ENCODE measurements at places on chromosomes 1 and 21. TPM values are rescaled to one million over a fixed set of nuclear protein-coding genes. Genes with fewer than 3 reads are reported as not detected.

NBPF4 gene
- not detected for total RNA-seq

- no peak for ATAC-seq
These were observed 110.4 kb upstream of the IPO9 start for GRCh38 chr1:201718346-201719202.

DNA sequence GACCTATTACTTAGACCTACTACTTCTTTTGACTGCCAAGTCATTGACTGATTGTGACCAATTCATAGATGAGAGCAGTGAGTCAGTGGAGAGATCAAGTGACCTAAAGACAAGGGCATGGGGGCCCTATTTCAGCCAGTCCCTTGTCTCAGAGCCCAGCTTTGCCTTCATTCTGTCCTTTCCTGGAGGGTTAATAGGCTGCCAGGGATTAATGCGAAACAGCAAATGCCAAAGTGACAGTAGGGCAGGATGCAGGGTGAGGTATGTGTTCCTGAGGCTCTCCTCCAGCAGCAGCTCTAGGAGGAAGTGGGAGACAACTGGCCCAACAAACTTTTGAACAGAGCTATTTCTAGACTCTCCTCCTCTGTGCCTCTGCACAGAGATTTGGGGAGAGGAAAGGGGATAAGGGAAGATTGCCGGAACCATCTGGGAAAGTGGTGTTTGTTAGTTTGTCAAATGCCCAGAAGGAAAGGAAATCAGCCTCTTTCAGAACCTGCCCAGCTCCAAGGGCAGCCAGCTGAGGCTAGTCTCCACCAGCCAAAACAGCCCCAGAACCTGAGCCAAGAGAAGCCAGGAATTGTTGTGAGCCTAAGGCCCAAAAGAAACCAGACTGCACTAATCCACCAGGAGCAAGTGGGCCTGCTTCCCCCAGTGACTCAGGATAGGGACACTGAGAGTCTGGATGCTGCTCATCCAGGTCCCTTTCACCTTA lies 4.9 kb upstream of the S100A3 start:
- ATAC-seq, result no peak

DNA sequence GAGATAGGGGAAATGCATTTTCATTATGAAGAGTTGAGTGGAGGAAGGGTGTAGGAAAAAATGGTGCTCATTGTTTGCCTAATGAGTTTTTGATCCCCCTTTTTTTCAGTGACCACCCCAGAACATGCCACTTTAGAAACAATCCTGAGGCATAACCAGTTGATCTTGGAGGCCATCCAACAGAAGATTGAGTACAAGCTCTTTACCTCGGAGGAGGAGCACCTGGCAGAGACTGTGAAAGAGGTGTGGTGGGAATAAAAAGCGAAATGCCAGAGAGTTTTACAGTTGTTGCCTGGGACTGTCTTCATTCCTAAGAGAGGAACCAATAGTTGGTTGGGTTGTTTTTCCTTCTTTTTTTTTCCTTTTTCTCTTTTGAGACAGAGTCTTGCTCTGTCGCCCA lies 54.3 kb upstream of the EPHA8 start:
- no peak for ATAC-seq

GRCh38 chr1:26853156-26853555 lies 9.8 kb upstream of the SFN start:
- ATAC-seq, result peak; percentile 67

DNA sequence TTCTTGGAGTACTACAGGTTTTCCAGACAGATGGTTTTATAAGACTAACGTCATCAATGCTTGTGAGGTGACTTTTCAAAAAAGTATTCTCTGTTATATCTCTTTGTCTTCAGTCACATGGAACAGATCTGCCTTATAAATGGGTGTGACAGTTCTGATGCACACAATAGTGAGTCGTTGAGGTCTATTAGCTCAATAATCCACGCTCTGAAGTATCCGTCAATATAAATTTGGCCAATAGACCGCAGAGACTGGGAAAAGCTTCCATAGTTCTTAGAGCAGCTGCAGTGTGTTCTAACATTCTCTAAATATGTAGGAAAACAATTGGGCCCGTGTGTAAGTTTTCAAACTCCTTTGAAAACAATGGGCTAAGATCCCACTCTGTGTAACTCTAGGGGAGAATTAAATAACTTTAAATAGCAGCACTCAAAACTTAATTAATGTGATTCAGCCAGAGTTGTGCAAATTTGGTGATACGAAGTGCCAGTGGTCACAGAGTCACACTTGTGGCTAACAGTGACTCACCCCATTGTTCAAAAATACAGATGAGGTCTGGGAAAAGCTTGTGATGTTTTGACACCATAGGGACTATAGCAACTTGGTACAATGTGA lies 316.0 kb downstream of the LMO4 start:
- ATAC-seq, result no peak

DNA sequence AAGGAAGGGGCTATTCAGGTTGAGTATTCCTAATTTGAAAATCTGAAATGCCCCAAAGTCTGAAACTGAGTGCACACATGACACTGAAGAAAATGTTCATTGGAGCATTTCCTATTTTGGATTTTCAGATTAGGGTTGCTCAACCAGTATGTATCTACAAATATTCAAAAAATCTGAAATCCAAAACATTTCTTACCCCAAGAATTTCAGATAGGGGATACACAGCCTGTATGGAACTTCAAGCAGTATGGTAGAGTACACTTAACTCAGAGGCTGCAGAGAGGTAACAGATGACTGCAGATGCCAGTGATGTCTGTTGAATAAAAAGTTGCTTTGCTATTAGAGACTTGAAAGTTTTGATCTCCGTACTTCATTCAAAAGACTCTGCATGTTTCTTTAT lies 19.0 kb downstream of the YTHDF2 start:
- ATAC-seq, result no peak

- ATAC-seq, result peak; percentile 1
These were observed 13.2 kb downstream of the TMEM240 start for GRCh38 chr1:1527092-1527816.

DNA sequence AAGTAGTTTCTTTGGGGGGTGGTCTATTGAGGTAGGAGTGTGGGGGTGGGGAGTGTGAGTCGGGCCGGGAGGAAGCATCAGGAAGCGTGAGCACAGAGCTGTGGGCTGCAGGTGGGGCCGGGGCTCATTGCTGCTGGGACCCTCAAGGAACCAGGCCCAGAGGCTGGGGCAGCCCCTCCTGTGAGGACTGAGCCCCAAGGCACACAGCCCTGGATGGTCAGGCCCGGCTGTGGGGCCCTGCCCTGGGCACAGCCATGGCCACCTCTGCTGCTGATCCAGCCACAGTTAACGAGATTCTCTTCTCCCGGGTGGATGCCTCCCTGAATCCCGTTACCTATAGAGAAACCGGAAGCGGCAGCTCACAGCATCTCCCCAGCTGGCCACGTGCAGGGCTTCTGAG lies 22.9 kb upstream of the SUMO3 start:
- no peak for ATAC-seq

ROR1 gene
- 9.5 TPM for total RNA-seq

DNA sequence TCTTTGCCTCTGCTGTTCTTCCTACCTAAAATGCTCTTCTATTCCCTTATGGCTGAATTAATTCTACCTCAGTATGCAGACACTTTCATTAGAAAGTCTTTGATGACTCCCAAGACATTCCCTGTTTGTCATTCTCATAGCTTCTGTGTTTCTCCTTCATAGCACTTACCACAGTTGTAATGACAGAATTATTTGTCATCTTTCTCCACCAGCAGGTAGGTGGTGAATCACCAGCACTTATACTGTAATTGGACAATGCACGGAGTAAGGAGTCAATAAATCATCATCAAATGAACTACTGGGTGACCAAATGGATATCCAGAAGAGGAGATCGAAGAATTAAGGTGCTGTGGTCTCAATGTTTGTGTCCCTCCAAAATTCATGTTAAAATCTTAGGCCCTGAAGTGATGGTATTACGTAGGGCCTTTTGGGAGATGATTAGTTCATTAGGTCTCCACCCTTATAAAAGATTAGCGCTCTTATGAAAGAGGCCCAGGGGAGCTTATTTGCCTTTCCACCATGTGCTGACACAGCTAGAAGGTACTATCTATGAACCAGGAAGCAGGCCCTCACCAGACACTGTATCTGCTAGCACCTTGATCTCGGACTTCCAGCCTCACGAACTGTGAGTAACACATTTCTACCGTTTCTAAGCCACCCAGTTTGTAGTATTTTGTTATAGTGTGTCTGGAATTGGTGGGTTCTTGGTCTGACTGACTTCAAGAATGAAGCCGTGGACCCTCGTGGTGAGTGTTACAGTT lies 2.4 kb upstream of the CCT8 start:
- no peak for ATAC-seq

DNA sequence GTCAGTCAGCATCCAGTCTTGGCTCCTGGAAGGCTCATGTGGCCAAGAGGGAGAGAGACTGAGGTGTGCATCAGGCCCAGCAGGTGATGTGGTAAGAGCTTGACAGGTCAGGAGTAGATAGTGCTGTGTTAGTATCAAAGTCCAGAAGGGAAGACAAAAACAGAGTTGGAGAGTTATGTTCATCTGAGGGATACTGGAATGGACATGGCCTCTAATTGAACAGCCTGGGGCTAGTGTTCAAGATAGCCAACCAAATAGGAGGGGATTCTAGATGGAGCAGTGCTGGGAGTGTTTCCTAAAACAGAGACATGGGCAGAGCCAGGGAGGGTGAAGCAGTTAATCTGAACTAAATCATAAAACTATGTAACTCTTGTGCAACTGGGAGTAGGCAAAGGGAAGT lies 120.7 kb upstream of the MARK1 start:
- ATAC-seq, result no peak

GRCh38 chr1:18239671-18240070 lies 132.1 kb downstream of the IGSF21 start:
- peak; percentile 53 for ATAC-seq

DNA sequence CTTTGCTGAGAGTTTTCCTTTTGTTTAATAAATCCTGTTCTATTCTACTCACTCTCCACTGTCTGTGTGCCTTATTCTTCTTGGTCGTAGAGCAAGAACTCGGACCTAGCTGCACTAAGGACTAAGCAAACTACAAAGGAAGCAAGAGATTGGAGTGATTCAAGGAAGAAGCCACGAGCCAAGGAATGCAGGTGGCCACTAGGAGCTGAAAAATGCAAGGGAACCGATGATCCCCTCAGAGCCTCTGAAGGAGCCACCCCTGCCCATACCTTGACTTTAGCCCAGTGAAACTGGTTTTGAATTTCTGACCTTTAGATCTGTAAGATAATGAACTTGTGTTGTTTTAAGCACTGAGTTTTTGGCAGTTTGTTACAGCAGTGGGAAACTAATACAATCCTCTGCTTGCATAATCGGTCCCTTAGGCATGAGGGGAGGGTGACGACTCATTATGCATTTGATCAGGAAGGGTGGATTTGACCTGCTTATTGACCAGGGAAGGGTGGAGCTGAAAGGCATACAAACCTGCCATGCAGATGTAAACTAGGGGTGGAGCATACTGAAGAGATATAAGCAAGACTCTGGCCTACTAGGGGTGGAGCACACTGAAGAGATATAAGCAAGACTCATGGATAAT lies 6.2 kb upstream of the CA6 start:
- no peak for ATAC-seq

DNA sequence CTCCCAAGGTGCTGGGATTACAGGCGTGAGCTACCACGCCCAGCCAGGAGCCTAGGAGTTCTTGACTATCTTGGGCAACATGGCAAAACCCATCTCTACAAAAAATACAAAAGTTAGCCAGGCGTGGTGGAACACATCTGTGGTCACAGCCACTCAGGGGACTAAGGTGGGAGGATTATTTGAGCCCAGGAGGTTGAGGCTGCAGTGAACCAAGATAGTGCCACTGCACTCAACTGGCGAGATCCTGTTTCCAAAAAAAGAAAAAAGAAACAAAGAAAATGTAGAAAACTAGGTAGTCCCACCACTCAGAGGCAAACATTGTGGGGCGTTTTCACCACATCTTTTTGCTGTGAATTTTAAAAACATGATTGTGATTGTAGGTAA lies 141.3 kb downstream of the ZZZ3 start:
- ATAC-seq, result no peak

GRCh38 chr21:37582590-37582989 lies 216.0 kb downstream of the DYRK1A start:
- ATAC-seq, result peak; percentile 84

- no peak for ATAC-seq
These were observed 100.2 kb downstream of the DISP1 start for GRCh38 chr1:222914861-222915632.

FCRL1 gene
- not detected for total RNA-seq

GRCh38 chr1:18901952-18902522 lies 318 bp downstream of the ALDH4A1 start:
- peak; percentile 0 for ATAC-seq

DNA sequence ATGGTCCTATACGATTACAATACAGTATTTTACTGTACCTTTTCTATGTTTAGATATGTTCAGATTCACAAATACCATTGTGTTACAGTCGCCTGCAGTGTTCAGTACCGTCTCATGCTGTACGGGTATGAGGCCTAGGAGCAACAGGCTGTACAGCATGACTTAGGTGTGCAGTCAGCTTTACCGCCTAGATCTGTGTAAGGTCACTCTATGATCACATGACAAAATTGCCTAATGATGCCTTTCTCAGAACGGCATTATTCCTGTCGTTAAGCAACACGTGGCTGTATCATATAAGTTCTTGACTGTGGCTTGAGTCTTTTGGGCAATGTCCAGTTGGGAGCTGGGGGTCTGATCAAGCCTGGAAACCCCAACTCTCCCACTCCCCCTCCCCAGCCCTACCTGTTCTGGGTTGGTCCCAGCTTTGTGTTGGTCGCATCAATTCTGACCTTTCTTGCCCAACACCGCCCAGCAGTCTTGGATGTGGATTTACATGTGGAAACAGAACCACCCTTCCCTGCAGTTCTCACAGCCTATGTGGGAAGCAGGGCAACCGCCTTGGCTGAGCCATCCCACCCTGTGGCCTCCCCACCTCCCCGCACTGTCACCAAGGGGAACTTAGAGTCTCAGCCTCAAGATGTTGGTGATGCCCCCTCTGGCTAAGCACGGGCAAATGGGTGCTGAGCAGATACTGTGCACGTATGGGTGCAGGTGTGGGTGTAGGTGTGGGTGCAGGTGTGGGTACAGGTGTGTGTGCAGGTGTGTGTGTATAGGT lies 80.2 kb upstream of the ACTL8 start:
- ATAC-seq, result no peak

GRCh38 chr1:51922040-51922439 lies 43.5 kb upstream of the NRDC start:
- no peak for ATAC-seq

SPRR4 gene
- not detected for total RNA-seq

DNA sequence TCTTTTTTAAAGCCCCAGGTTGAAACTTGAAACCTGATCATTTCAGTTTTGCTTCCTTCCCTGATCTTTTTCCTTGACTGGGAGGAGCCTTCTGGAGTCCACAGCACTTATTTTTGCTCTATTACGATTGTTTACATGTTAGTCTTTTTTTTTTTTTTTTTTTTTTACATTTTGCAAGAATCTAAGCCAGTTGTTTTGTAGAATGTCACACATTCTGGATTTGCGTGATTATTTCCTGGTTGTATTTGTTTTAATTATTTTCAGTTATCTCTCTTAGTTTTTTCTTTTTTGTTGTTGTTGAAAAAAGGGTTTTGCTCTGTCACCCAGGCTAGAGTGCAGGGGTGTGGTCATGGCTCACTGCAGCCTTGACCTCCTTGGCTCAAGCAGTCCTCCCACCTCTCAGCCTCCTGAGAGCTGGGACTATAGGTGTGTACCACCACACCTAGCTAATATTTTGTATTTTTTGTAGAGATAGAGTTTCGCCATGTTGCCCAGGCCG lies 32.8 kb downstream of the OSBPL9 start:
- no peak for ATAC-seq

- no peak for ATAC-seq
These were observed 20.4 kb downstream of the CSDE1 start for GRCh38 chr1:114737314-114737849.

AXDND1 gene
- total RNA-seq, result 1.4 TPM
